ENCODE measurements at places on chromosomes 11 and 22.

- DNase-seq, result no peak
These were observed 45.6 kb downstream of the PISD start for GRCh38 chr22:31616315-31616980.

DNA sequence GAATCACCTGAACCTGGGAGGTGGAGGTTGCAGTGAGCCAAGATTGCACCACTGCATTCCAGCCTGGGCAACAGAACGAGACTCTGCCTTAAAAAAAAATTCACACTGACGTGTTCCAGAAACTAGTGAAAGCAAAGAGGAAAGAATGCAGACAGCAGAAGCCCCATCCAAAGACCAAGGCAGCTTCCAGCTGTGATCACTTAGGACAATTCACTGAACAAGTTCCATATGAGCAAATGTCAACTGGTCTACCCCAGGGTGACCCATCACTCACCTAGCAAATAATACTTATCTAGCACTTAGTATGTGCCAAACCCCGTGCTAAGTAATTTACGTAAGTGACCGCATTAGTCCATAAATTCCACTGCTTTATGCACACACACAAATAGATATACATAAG, 138.9 kb downstream of the LARGE1 start:
- no peak for DNase-seq

DNA sequence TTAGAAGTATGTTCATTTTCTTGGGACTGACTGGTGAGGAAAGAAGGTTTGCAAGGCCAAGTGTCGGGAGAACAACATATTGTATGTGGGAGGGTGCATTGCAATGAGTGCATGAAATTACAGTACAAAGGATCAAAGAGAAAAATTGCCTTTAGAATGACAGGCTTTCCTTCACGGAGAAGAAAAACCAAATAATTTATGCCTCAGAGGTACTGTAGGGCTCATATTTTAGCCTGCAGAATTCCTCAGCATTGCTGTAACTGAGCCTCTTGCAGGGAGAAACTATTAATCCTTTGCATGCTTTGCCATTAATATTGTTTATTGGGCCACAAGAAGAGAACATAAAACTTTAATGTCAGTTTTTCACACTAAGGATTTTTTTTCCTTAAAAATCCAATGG, 60.1 kb downstream of the LRRC4C start:
- no peak for DNase-seq

DNA sequence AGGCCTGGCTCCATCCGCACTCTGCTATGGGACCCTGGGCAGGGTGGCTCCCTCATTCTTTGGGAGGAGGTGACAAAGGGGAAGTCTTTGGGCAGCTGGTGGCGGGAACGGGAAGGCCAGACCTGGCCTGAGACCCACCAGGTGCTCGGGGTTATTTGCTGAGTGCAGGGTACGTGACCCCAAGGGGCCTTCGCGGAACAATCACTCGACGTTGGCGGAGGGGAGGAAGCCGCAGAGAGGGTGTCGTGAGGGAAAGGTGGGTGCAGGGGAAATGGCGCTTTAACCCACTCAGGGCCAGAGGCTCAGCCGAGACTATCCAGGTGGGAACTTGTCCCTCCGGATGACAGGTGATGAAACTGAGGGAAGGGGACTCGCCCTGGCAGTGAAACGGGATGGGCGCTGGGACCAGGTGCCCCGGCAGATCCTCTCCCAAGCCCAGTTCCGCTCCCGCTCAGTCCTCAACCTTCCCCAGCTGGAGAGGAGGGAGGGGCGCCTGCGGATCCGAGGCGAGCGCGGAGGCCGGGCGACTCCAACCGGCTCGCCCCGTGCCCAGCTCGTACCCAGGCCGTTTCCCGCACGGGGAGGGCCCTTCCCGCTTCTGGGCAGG, 911 bp downstream of the A4GALT start:
- DNase-seq, result no peak

- no peak for DNase-seq
These were observed 73.8 kb upstream of the PARVA start for GRCh38 chr11:12303421-12304149.

DNA sequence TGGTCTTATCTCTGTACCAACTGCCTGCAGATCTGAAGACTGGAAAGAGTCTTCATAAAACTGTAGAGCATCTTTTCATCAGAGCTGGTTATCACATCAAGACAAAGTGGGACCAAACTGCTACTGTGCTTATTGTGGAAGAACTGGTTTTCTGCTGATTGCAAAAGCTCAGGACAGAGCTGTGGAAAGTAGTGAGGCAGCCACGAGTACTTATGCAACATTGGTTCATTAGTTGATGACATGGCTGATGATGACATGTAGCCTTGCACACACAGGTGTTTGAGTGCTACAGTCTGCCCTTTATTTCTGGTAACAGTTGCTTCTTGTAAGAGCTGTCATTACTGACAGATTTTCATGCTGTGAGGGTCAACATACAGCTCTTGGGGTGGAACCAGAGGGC, 185.4 kb upstream of the GUCY1A2 start:
- no peak for DNase-seq

- no peak for DNase-seq
These were observed 201.3 kb downstream of the TMEM135 start for GRCh38 chr11:87239001-87239400.

- DNase-seq, result no peak
These were observed 97.0 kb downstream of the SPON1 start for GRCh38 chr11:14059491-14059890.

- DNase-seq, result peak; percentile 85
These were observed 1.2 kb downstream of the PHLDB1 start for GRCh38 chr11:118608360-118609227.

DNA sequence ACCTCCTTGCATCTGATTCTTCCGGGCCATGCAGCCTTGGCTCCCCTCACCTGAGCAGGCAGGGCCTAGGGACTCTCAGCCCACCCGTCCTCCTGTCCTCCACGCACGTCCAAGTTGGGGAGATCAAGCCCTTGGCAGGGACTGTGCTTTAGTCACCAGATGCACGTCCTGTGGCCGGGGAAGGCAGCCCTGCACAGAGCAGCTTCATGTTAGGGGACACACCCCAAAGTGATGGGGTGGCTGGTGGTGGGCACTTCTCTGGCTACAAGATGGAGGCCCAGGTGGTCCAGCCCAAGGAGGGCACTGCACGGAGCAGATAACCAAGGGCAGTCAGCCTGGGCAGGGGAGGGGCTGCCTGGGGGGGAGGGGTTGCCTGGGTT, 1.2 kb downstream of the MUC5B start:
- peak; percentile 51 for DNase-seq

DNA sequence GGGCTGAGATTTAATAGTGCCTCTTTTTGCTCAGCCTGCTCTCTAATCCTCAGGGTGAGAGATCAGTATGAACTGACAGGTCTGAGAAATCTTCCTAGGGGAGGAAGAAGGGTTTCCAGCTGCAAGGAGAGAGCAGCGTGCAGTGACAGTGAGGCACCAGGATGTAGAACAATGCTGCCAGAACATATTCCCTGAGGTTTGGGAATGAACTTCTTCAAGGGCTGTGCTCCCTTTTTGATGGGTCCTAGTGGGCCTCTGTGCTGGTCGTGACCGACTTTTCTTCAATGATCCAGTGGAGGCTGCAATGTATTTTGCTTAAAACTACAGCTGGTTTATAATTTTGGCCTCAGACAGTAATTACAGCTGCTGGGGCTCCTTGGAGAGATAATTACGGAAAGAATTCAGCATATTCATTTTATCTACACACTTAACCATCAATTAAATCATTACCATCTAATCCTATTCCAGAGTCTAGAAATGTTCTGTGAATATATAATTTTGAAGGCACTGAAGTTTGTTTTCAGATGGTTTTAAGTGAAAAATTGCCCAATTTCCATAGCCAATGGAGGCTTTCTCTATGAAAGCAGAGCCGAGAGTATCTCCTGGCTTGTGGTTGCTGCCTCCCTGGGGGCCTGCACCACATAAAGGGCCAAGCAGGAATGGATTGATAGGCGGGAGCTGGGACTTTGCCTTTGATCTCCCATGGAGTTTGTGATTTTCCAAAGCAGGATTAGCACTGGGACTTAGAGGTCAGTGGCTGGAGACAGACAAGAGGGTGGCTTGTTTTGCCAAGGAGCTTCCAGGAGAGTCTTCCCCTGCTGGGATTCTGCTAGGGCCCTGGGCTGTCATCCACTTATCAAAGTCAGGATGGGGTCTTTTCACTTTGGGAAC, 41.0 kb upstream of the OLFML1 start:
- no peak for DNase-seq
